MV-4-11 (cell line): ENCODE measurements at places on chromosomes 16 and 17.

DNA sequence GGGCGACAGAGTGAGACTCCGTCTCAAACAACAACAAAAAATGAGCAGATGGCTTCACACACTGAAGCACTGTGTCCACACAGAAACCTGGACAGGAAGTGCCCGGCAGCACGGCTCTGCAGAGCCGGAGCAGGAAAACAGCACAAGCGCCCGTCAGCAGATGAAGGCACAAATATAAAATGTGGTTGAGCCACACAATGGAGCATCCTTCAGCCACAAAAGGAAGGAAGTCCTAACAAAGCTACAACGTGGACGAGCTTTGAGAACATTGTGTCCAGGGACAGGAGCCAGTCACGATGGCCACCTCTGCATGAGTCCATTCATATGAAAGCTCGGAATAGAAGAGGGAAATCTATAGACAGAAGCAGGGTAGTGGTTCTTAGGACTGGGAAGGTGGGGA is 15.7 kb downstream of the RHBDF2 start:
- peak; percentile 53 for DNase-seq

DNA sequence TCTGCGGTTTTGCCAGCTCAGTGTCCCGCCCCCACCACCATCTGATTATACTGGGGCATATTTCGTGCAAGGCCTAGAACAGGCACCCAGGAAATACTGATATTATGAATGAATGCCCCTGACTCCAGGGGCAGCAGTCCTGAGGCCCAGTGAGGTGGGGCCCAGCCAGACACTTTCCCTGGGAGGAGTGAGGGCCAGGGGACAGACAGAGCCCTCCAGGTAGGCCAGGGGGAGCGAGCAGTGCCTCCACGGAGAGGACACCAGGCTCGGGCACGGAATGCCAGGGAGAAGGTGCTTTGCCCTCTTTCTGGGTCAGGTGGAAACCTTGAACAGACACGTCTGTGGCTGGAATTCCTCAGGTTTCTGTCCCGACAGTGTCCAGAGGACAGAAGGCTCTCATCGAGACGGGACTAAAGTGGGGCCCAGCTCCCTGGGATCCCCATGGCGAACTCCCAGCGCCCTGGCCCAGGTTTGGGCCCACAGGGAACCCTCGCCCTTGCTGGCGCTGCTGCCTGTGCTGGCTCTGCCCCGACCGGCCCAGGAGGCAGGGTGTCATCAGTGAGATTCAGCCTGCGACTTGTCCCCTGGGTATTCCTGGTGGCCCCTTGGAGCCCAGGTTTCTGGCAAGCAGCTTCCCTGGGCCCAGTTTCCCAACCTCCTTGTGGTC is 4.3 kb downstream of the KATNB1 start:
- DNase-seq: no peak

DNA sequence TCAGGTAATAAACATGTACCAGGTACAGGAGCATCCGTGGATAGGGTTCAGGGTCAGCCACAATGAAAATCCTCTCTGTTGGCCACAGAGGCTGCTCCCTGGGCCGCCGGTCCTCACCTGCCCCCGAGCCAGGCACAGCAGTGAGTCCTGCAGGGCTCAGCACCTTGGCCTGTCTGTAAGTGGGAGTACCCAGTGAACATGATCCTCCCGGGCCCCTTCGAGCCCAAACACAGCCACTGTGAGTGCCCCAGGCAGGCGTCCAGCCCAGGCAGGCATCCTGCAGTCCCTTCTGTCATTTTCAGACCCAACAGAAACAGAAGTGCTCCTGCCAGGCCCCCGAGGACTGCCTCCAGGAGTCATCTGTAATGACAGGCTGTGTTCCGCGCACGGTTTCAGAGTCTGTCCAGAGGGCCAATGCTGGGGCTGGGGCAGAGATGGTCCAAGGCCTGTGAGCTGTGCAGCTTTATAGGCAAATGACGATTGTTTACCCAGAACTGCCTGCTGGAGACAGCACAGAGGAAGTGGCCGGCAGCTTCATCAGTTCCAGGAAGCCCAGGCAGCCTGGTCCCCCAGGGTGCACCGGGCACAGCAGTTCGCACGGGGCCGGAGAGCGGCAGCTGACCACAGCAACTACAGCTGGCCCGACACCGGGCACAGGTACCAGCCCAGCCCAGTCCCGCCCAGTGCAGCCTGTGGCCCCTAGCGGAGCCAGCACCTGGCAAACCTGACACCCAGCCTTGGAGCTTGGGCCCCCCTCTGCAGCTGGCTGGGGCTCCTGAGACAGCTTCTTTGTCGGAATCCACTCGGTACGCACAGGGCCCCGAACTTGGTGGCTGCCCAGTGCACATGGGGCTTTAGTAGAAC is 13.2 kb downstream of the SLC7A5 start:
- peak; percentile 61 for DNase-seq

DNA sequence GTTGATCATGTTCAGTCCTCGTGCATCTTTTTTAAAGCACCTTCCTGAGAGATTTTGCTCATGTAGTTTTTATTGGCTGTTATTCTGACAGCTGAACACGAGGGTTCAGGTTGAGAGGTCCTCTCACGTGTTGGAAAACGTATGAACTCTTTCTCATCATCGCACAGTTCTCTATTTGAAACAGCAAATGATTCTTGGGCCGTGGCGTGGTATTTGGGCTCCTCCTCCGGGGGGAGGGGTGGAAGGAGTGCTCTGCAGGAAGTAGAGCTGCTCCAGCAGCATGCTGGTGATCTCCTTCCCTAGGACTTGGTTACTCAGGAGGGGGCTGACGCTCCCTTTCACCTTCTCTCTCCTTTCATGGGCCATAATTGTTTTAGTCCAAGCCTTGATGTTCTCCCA is 70.4 kb downstream of the KSR1 start:
- peak; percentile 90 for DNase-seq

GRCh38 chr17:62754631-62755030 is 53.5 kb downstream of the MARCHF10 start:
- DNase-seq: no peak

DNA sequence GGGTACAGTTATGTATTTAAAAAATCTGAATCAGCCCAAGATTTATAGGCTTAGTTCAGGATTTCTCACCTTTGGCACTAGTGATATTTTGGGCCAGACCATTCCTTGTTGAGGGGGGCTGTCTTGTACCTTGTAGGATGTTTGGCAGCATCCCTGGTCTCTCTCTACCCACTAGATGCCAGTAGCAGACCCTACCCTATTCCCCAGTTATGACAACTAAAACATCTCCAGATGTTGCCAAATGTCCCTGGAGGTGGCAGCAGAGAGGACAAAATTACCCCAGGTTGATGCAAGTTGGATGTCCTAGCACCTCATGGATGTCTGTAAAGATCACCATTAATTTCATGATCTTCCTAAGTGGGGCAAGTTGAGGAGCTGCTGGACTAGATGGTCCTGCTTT is 45.8 kb downstream of the SYT17 start:
- no peak for DNase-seq

GRCh38 chr16:21126518-21126917 is 24.1 kb downstream of the DNAH3 start:
- DNase-seq: no peak

DNA sequence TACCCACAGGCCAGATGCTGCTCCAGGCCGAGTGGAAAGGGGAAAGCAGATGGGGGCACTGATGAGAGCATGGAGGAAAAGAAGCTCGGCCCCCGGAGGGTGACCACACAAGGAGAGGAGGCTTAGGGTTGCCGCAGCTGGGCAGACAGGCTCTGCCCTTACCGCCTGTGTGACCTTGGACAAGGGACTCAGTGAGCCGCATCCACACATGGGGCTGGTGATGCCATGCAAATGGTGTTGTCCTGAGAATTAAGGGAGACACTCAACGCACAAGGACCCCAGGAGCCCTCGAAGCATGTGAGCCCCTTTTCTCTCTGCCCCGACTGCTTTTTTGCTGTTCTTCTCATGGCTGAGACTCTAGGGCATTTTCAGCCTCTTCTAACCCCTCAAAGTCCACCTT is 61.0 kb downstream of the PLXDC1 start:
- no peak for DNase-seq

DNA sequence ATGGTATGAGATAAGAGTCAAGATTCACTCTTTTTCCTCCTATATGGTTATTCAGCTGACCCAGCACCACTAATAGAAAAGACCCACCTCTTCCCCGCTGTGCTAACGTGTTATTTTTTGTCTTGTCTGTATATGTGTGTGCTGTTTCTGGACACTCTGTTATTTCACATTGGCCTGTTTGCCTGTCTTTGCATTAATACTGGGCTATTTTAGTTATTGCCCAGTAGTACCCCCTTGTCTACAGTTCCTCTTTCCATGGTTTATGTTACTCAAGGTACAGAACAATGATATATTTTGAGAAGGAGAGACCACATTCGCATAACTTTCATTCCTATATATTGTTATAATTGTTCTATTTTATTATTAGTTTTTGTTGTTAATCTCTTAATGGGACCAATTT is 74.0 kb upstream of the SIAH1 start:
- DNase-seq: no peak

GRCh38 chr16:84194018-84194417 is 3.1 kb downstream of the ADAD2 start:
- DNase-seq: no peak

- DNase-seq: no peak
These were observed 557 bp upstream of the CX3CL1 start for GRCh38 chr16:57371494-57372371.

DNA sequence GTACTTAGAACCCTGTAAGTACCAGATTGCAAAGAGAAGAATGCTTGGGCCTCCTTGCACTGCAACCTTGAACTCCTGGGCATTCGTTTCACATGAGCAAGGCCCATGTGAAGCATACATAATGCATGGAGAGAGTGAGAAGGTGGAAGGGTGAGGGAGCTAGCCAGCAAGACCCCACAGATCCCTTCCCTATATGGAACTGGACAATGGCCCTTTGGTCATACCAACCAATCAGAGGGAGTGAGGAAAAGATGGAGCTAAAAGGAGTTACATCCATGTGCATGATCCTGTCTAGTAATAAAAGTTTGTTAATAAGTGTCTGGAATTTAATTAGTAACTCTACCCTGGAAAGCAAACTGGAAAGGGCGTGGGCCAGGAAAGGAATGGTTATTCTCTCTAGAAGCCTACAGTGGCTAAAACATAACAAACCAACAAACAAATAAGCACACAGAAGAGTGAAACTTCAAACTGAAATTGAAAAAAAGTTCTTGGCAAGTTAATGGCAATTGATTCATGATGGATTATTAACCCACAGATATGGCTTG is 29.6 kb downstream of the DNAH3 start:
- no peak for DNase-seq

- no peak for DNase-seq
These were observed 123.8 kb downstream of the ZNF778 start for GRCh38 chr16:89341279-89341678.
